ENCODE measurements at places on chromosomes 11 and 22. TPM values are rescaled to one million over a fixed set of nuclear protein-coding genes. Genes with fewer than 3 reads are reported as not detected.

TSGA10IP gene
- not detected for total RNA-seq

OR10A2 gene
- total RNA-seq = not detected

TMPRSS5 gene
- total RNA-seq = 0.36 TPM

SSH3 gene
- total RNA-seq = 20.0 TPM

- no peaks in the 10 kb centered on the region for H3K27me3 ChIP-seq
- H3K27ac ChIP-seq = no peak overlapping the region
- no peaks in the 10 kb centered on the region for H3K4me1 ChIP-seq
- no peak overlapping the region for H3K4me3 ChIP-seq
- H3K36me3 ChIP-seq = no peaks in the 10 kb centered on the region
Observed at GRCh38 chr11:133104009-133104744, 428.1 kb downstream of the OPCML start.

- DNase-seq = no peak
- peak overlapping the region; percentile 94 for H3K4me3 ChIP-seq
- no peaks in the 10 kb centered on the region for H3K27me3 ChIP-seq
- H3K36me3 ChIP-seq = no peaks in the 10 kb centered on the region
Observed at GRCh38 chr22:41286639-41287091, 678 bp upstream of the RANGAP1 start.

GRCh38 chr11:88119561-88119960 lies 55.7 kb downstream of the RAB38 start:
- H3K36me3 ChIP-seq = no peaks in the 10 kb centered on the region
- no peak for DNase-seq
- H3K4me3 ChIP-seq = no peak overlapping the region
- no peaks in the 10 kb centered on the region for H3K27me3 ChIP-seq
- no peaks in the 10 kb centered on the region for H3K4me1 ChIP-seq
